ENCODE measurements at places on chromosomes 6 and 20.

DNA sequence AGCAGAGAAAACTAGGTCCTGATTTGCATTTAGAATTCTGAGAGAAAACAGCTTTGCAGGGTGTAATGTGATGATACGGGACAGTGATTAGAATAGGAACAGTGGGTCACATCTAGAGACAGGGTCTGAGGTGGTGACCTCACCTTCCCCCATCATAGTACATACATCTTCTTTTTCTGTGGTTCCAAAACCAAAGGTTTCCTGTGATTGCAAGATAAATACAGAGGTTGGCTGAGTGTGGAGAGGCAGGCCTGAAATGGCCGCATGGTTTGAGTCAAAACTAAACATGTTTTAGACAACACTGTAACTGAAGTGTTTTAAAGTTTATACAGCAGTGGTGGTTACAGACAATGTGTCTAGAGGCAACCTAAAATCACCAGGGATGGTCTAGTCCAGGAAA is 10.4 kb upstream of the NT5DC1 start:
- no peak for DNase-seq

- no peak for DNase-seq
These were observed 66.5 kb downstream of the COL9A1 start for GRCh38 chr6:70236343-70236742.

DNA sequence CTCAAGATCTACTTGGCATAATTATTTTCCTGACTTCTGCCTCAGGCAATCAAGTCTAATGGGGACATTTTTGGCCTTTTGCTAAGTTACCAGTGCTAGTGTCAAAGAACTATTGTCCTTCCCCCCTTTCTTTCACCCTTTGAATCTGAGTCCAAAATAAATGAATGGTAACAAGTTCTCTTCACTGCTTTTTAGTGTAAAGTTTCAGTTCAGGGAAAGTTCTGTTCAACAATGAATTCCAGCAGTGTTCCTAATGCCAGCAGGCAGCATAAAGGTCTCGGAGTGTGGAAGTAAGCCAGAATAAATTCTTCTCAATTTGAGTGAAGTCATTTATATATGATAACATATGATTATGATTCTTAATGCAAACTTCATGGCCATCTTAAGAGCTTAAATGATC is 20.8 kb upstream of the TSPYL1 start:
- DNase-seq, result no peak

DNA sequence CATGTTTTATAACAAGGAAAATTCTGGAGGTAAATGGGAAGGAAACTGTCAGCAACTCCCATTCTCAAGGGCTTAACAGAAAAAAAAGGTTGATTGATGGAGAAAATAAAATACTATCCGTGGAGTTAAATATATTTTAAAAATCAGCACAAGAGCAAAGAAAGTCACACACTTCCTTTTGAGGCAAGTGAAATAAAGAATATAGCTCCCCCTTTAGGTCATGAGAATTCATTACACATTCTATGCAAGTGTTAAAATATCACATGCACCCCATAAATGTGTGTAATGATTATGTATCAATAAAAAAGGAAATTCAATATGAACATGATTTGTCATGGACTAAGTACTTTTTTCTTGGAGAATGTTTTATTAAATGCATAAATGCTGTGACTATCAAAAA is 349.2 kb downstream of the TPBG start:
- no peak for DNase-seq

DNA sequence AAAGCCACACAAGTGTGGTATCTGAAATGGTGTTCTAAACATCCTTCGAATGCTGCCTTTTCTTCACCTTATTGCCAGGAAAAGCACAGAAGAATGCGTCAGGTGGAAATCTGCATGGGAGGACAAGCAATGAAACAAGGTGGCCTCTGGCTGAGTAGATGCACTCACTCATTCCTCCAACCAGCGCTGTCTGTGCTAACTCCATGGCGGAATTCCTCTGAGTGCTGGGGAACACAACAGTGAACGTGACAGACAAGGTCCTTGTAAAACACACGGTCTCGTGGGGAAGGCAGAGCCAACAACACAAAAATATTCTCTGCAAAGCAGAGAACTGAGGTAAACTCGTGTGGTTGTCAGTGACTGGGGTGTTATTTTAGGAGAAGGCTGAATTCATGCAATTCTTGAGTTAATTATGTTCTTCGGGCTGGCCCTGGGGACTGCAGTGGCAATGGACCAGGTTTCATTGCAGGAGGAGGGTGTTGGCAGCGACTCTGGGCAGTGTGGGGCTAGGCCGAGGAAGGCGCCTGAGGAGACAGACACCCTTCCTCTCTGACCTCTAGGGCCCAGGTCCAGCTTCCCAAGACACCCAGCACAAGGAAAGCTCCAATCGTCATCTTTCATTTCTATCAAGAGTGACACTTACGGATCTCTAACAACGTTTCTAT is 339.7 kb downstream of the PRKN start:
- no peak for DNase-seq

GRCh38 chr20:44735816-44736169 is 9.9 kb upstream of the KCNK15 start:
- DNase-seq, result no peak

DNA sequence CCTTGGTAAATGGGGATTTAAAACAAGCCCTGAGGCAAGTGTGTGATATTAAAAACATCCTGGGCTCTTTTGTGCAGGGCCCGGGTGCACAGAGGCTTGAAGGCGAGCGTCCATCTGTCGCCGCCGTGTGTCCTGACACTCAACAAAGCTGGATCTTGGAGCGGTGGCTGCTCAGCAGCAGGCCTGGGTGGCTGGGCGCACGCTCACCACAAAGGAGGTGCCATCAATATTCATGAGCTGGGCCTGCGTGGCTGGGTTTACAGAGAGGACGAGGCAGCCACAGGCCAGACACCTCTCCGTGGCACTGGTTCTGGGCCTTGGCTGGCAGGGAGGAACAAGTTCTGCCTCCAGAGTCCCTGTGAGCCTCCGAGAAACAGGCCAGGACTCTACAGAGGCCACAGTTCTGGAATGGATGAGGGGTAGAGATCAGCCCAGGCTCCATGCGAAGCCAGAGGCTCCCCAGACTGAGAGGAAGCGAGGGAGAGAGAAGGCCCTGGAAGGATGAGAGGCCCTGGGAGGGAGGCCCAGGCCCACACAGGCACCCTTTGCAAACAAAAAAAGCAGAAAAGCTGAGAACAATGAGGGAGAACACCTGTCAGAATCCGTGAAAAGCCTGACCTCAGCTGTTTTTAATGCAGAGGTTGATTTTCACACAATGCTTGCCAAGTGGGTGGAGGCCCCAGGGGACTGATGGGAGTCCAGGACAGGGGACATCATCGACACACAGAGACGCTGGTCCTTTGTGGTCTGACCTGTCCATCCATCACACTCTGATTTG is 21.9 kb downstream of the BHLHE23 start:
- DNase-seq, result no peak

DNA sequence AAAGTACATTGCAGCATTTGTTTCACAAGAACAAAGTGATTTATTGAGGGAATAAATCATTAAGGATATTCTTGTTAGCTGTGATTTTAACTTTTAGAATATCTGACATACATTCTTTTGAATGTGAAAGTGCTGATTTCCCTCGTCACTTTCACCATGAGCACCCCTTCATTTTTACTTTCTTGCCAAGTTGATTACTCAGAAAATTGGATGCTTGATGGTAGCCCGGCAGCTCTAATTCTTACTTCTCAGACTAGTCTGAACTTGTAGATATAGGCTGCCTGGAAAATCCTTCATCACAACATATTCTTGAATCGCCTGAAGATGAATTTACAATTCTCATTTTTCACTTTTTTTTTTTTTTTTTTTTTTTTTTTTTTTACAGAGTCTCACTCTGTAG is 147.1 kb upstream of the SMLR1 start:
- no peak for DNase-seq
